Right lobe of liver (tissue), 6 donors: ENCODE measurements at places on chromosomes 11 and 22.

DNA sequence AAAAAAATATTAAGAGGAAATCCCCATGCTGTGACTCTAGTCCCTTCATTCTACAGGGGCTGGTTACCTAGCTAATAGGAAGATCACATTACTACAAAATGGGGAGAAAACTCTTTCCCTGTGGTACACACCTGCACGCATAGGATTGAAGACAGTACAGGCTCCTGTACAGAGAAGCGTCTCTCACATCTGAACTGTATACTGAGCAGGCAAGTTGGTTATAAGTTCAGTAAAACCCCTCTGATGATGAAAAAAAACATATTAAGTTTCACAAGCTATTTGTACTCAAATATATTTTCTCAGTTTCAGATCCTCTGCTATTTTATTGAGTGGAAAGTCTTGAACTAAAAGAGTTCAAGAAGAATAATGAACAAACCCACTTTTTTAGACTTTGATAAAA is 156.9 kb upstream of the HSD17B12 start:
- DNase-seq: no peak

- DNase-seq: peak; percentile 83
Measured at GRCh38 chr11:116832350-116833290, 2.9 kb downstream of the APOC3 start.

DNA sequence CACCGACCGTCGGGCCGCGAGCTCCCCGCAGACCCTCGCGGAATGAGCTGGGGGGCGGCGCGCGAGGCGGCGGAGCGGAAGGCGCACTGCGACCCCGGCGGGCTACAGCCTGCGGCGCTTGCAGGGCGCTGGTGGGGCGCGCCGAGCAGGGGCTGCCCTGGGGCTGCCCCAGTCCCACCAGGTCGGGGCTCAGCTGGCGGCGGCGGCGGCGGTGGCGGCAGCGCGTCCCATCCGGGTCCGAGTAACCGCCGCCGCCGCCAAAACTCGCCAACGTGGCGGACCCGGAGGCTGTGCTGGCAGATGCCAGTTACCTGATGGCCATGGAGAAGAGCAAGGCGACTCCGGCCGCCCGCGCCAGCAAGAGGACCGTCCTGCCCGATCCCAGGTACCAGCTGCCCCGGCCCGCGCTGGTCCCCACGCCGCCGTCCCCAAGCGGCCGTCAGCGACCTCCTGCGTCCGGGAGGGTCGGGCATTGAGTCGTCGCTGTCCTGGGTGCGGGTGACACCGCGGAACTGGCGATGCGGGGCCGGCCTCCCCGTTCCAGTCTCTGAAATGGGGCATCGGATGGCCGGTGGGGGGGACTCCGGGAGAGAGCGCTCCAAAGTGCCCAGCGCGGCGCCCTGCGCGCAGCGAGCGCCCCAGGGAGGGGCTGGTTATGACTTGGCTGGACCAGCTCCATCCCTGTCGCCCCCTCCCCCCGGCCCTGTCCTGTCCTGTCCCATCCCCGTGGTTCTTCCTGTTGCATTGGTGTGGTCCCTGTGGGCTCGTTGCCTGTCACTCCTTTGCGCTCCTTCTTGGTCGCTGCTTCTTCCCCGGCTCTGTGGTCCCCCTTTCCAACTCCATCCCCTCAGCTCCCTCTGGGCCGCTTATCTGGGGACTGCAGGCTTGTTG is 63.5 kb downstream of the CRYBB2 start:
- no peak for DNase-seq

- DNase-seq: no peak
Measured at GRCh38 chr11:73528013-73528412, 69.9 kb downstream of the FAM168A start.

- DNase-seq: no peak
Measured at GRCh38 chr11:112523477-112523876, 262.8 kb upstream of the PLET1 start.

DNA sequence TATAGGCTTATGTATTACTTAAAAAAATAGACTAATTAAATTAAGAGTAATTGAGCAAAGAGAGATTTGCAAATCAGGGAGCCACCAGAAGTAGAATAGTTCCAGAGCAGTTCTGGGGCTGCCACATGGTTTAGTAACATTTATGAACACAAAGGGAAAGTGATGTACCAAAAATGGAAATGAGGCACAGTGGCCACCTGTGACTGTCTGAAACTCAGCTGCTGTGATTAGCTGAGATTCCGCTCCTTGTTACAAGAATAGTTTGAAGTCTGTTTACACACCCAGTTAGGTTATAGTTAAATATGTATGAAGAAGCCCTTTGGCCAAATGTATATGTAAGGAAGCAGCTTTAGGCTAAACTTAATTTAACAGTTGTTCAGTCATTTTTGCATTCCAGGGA is 901.5 kb upstream of the CHORDC1 start:
- no peak for DNase-seq
